ENCODE measurements at places on chromosomes 4 and X.

- no peak for DNase-seq
These were observed 395.9 kb upstream of the EMCN start for GRCh38 chr4:100913685-100914084.

DNA sequence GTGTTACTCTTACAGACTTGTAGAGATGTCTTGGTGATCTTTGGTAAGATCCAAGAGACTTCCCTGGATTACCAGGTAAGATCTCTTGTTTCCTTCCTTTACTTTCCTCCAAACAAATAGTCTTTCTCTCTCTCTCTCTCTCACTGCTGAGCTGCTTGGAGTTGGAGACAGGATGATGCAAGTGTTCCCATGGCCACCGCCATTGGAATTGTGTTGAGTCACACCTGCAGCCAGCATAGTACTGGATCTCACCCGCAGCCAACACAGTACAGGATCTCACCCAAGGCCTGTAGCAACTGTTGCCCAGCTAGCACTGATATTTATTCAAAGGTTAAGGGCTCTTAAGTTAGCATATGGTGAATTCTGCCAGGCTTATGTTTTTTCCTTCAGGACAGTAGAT lies 1080.9 kb downstream of the FAT4 start:
- DNase-seq = no peak

GRCh38 chr4:173001571-173001970 lies 167.0 kb upstream of the GALNT7 start:
- no peak for DNase-seq

DNA sequence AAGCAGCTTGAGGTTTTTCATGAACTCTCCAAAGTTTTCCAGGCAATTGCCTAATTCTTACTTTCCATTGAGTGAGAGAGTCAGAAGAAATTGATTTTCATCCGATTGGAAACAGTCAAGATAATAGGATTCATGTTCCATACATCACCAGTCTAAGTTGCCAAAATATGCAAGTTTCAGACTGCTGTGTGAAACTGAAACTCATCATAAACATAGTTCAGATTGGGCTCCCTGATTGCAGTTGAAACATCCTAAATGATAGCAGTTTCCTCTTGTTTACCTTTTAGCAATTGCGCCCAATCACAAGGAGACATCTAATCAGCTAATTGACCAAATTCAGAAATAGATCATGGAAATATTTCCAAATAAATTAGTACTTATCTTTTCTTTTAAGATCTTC lies 56.8 kb downstream of the SPANXN4 start:
- no peak for DNase-seq

DNA sequence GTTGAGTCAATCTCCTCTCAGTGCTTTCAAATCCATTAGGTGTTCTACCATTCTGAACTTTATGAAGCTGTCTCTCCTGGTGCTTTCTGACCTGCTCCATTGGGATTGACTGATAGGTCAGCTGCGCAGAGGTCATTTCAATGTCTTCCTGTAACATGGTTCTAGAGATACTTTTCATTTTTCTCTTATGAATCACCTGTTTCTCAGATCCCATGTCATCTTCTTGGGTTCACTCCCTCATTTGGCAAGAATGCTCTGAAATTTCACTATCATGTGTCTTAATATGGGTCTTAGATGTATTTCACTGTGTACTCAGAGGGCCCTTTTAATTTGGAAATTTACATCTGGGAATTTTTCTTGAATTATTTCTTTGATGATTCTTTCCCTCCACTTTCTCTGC lies 13.8 kb upstream of the PGM2 start:
- DNase-seq = no peak

DNA sequence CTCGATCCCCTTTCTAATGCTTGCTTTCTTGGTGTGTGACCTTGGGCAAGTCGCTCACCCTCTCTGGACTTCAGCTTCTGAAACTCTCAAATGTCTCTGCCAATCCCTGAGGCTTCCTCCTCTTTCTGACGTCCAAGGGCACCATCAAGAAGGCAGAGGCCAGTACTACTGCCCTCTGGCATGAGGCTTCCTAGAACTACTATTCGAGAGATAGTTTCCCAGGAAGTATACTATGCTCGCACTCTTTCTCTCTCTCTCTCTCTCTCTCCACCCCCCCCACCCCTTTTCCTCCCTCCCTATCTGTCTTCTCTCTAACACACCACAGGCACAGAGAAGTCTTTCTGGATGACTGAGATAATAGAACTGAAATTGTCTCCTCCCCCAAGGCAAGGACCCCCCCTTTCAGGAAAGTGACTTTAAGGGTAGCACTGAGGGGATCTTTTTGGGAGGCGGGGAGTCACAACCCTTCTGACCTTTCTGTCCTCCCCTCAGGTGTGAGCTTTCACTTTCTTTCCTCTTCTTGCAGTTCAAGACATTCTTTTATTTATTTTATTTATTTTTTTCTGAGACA lies 20.0 kb upstream of the BCOR start:
- no peak for DNase-seq

DNA sequence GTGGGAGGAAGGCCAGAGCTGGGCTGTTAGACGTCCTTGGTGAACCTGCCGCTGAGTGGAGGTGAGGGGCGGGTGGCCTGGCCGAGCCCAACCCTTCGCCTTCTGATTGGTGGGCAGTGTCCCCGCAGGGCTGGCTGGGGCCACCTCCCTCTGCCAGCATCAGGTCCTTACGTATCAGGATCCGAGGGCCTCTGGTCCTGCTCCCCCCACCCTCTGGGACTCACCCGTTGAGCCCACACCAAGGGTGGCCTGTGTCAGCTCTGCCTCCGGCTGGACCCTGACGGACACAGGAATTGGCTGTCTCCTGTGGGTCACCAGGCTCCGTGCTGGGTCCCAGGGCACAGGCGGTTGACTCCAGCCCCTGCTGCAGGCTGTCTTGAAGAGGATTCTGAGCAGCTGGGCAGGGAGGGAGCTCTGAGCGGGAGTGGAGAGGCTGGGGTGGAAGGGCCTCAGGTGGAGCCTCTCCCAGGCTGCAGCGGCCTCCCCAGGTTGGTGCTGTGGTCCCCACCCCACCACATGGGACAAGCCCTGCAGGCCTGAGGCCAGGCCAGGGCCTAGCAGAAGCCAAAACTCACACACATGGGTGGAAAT lies 58.4 kb upstream of the NKX1-1 start:
- no peak for DNase-seq

GRCh38 chr4:72564184-72564583 lies 4.8 kb downstream of the ADAMTS3 start:
- no peak for DNase-seq

GRCh38 chr4:119506806-119507205 lies 121.8 kb downstream of the PDE5A start:
- DNase-seq = no peak

DNA sequence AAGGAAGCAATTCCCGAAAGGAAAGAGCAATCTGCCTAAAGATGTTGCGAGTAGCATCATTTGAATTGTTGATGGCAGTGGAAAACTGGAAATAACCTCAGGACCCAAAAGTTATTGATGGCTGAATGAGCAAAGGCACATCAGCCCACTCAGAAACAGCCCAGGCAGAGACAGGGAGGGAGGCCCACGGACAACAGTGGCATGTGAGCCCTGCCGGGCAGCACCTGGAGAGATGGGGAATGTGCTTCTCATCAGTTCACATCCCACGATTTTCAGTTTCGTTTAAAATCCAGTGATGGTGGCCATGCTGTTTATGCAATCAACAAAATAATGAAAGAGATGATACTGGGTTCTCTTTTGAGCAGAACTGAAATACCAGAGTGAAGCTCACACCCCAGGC lies 80.0 kb downstream of the JAKMIP1 start:
- no peak for DNase-seq

- no peak for DNase-seq
These were observed 35.9 kb downstream of the WDR1 start for GRCh38 chr4:10080589-10081217.

DNA sequence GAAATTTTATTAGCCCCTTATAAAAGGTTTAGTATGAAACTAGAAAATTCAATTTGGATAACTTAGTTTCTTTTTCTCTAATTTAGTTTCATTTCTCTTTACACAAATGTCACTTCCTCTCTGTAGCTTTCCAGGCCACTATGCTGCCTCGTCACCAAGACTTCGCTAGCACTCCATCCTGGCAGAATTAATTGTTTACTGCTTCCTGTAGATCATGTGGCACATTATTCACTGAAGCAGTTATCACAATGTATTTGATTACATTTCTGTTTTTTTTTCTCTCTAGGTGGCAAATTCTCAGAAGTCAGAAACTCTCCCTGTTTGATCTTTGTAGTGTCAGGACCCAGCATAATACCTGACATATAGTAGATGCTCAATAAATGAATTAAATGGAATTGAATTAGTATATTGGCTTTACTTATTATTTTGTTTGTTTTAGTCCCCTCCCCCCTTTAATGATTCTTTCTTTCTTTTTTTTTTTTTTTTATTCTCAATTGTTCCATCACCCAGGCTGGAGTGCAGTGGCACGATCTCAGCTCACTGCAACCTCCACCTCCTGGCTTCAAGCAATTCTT lies 9.3 kb upstream of the SAT1 start:
- no peak for DNase-seq

- DNase-seq = no peak
These were observed 199.4 kb upstream of the GPRIN3 start for GRCh38 chr4:89506866-89507491.

DNA sequence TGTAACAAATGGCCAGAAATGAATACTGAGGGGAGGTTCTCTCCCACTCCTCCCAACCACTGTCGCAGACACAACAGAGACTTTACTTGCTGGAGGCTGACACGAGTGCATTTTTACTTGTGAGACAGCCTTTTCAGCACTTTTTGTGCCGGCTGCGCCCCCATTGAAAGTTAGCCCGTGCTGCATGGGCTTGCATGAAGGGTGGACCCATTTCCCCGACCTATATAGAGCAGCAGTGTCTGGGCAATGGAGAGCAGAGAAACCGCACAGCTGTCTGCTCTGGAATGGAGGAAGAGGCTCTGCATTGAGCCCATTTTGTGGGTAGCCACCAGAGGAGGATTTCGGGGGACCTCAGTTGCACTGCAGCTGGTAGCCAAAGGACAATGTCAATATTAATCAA lies 208.8 kb downstream of the UGT8 start:
- no peak for DNase-seq

DNA sequence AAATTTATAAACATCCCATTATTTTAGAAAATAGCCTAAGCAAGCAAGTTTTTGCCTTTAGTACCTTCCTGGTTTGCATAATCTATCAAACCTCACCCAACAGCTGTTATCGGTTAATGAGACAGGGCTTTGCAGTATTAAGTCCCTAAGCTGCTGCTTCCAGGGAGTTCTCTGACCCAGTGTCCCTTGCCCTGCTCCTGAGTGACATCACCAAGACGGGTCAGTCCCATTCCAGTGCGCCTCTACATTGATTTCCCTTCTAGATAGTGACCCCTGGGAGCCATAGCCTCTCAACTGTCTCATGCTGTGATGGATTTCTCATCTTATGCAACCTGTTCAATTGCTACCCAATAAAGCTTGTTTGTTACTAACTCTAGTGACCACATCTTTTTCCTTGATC lies 410.4 kb downstream of the SPOCK3 start:
- DNase-seq = no peak

- DNase-seq = no peak
These were observed 452.3 kb downstream of the MID1IP1 start for GRCh38 chrX:39253551-39253950.

- DNase-seq = no peak
These were observed 3.9 kb upstream of the RRAGB start for GRCh38 chrX:55713631-55714030.

- no peak for DNase-seq
These were observed 204.1 kb upstream of the NEIL3 start for GRCh38 chr4:177105536-177105935.

- DNase-seq = no peak
These were observed 80.2 kb downstream of the ADGRA3 start for GRCh38 chr4:22435652-22436051.

DNA sequence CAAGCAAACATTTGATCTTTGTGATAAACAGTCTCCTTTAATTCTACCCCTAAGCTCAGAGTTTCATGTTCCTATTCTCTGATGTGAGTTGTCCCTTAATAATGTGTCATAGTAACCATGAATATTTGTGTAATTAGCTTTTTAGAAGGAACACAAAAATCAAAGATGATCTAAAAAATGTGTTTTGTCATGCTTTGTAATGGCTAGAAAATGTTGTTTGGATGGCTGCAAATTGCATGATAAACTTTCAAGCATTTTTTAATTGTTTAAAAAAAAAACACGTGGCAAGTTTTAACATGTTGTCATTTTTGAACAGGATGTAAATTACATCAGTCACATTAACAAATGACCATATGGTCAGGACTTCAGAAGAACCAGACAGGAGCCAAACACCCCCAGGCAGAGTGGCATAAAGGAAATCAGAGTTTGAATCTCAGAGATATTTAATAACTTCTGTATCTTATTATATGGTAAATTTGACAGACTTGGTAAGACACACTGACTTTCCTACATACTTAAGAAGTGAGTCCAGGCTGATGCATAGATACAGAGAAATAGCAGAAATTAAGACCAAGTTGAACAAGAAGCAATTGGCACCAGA lies 223.9 kb upstream of the VEGFC start:
- DNase-seq = no peak

- DNase-seq = no peak
These were observed 68.3 kb upstream of the PRPS1 start for GRCh38 chrX:107560041-107560440.

- DNase-seq = no peak
These were observed 232.7 kb downstream of the MGST2 start for GRCh38 chr4:139898293-139898692.

- DNase-seq = no peak
These were observed 13.5 kb downstream of the EMCN start for GRCh38 chr4:100504086-100504874.

- no peak for DNase-seq
These were observed 86.2 kb downstream of the PPEF1 start for GRCh38 chrX:18793601-18794089.

- no peak for DNase-seq
These were observed 316.1 kb upstream of the EMCN start for GRCh38 chr4:100833906-100834305.

DNA sequence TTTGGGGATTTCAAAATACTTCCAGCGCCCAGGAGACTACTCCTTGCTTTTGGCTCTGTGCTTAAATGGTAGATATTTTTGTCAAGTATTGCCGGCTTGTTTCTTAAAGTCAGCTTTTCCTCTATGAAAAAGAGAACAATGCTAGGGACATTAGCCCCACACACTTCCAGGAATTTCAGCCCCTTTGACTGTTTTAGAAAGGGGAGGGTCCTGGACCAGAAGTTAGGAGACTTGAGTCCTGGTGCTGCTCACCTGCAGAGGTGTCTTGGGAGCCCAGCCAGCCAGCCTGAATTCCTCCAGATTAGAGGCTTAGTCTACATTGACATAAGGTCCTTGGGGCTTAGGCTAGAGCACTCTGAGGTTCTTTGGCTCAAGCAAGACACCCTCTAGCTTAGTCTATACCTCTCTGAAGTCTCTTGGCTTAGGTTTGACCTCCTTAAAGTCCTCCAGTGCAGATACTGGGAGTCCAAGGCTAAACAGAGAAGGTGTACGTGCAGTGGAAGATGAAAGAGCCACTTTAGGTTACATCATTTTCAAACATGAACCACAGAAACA lies 1.6 kb upstream of the SETD7 start:
- no peak for DNase-seq

- DNase-seq = no peak
These were observed 300.7 kb upstream of the CXXC4 start for GRCh38 chr4:104795264-104795939.

- no peak for DNase-seq
These were observed 34.2 kb downstream of the BCOR start for GRCh38 chrX:40063555-40063954.

Data from stimulated activated CD8-positive, alpha-beta memory T cell treated with anti-CD3 and anti-CD28 coated beads, Interleukin-15, amount 100 ng/mL, for 24 hours (primary cell).